ENCODE measurements at places on chromosomes 6 and 20.

DNA sequence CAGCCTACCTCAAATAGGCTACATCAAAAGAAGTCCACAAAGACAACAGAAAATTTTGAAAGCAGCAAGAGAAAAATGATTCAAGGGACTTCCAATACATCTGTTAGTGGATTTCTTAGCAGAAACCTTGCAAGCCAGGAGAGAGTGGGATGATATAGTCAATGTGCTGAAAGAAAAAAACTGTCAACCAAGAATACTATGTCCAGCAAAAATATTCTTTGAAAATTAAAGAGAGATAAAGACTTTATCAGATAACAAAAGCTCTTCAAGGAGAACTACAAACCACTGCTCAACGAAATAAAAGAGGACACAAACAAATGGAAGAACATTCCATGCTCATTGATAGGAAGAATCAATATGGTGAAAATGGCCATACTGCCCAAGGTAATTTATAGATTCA, 34.0 kb downstream of the MCHR2 start:
- DNase-seq, result no peak

- DNase-seq, result no peak
These were observed 46.1 kb upstream of the PBOV1 start for GRCh38 chr6:138264372-138264880.

GRCh38 chr20:46376196-46376785, 30.1 kb downstream of the ELMO2 start:
- no peak for DNase-seq

GRCh38 chr6:21134356-21134755, 459.2 kb upstream of the SOX4 start:
- no peak for DNase-seq

DNA sequence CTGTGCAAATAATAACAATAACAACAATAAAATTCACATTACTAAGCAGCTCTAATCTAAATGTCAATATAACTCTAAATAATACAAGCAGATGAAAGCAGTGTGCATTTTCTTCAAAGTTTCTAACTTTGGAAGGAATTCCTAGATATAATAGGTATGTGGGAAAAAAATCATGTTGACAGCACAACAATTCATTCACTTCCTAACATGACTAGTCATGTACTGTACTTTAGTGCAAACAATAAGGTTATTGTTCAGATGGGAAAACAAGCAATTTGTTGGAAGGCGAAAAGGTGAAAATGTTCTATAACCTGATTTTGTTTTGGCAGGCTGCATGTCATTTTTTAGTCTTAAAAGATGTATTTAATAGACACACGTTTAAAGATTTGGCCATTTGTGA, 484.3 kb upstream of the JAG1 start:
- DNase-seq, result no peak

DNA sequence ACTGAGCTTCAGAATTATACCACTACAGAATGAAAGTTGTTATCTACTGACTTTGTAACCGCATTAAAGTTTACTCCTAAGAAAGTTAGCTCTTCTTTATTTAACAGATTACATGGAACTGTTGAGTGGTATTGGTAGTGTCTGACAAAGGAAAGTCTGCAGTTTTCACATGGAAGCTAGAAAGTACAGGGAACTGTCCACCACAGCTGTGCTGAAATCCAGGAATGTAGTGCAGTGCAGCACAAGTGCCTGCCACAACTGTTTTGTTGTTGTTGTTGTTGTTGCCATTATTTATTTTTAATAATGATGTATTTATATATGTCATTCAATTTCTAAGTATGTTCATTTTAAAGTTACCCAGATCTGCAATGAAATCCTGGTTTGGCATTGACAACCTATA, 464.9 kb downstream of the TBC1D32 start:
- no peak for DNase-seq

- no peak for DNase-seq
These were observed 40.8 kb upstream of the TMEM244 start for GRCh38 chr6:129901910-129902309.

GRCh38 chr6:84836366-84836765, 72.0 kb upstream of the TBX18 start:
- no peak for DNase-seq

- DNase-seq, result no peak
These were observed 61.0 kb downstream of the SNAI1 start for GRCh38 chr20:50043573-50044352.

GRCh38 chr6:74289884-74290283, 593.9 kb downstream of the CD109 start:
- DNase-seq, result no peak

GRCh38 chr20:45672765-45673164, 2.7 kb upstream of the WFDC11 start:
- DNase-seq, result no peak

All from amniotic stem cell (primary cell).